Immature natural killer cell (primary cell): ENCODE measurements at places on chromosomes 2 and 18.

GRCh38 chr18:5500158-5500939 is 43.4 kb downstream of the EPB41L3 start:
- DNase-seq, result no peak

DNA sequence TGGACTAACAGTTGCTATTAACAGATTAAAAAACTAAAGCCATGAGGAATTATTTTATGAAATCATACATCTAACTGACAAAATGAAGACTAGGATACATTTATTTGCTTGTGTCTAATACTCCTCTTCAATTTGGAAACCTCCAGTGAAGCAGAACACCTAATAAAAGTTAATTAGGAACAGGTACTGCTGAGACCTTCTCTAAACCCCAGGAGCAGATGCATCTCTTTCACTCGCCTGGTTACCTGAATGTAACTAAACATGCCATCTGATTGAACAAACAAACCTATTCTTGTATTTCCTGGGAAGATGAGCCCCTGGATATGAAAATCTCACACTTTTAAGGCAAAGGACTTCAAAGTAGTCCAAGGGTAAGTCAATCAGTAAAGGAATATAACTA is 898.2 kb downstream of the NRXN1 start:
- no peak for DNase-seq

DNA sequence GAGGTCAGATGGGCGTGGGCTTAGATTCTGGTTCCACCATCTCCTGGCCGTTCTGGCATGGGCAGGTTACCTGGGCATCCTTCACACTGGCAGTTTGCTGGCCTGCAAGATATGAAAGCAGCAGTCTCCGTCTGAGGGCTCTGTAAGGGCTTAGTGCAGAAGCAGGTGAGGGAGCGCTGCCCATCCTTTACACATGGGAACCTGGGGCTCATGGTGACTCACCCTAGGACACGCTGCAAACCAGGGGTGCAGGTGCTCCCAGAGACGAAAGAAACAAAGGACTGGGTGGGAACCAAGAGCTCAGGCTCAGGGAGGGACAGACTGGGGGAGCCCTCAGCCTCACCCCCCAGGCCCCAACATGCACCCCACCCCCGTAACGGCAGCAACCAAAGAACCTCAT is 10.7 kb upstream of the ID2 start:
- no peak for DNase-seq

GRCh38 chr2:132651115-132652045 is 18.6 kb downstream of the LYPD1 start:
- no peak for DNase-seq

DNA sequence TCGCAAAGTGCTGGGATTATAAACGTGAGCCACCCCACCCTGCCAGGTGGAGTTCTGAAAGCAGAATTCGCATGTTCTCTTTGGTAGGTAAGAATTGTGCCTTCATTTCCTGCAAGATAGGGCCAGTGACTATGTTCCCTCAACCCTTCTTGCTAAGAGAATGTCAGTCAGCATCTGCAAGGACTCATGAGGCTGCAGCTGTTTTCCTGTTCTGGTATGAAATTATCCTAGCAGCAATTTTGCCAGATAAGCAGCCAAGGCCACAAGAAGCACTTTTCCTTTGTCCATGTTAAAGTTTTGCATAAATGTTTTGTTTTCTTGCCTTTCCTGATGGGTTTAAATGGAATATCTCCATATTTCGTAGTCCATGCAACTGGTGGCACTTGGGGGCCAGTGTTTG is 6.8 kb upstream of the ARHGAP28 start:
- no peak for DNase-seq

DNA sequence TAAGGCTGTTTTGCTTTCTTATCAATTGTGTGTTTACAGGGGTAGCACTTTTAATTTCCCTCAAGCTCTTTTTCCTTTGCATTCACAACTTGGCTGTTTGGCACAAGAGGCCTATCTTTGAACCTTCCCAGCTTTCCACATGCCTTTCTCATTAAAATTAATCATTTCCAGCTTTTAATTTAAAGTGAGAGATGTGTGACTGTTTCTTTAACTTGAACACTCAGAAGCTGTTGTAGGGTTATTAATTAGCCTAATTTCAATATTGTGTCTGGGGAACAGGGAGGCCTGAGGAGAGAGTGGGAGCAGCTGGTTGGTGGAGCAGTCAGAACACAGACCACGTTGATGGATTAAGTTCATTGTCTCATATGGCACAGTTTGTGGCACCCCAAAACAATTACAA is 4.7 kb downstream of the ASB1 start:
- DNase-seq, result no peak

GRCh38 chr2:28681158-28681571 is 70.5 kb upstream of the PPP1CB start:
- DNase-seq, result peak; percentile 59

- DNase-seq, result no peak
Measured at GRCh38 chr18:57674891-57675290, 53.3 kb upstream of the NARS1 start.

- DNase-seq, result no peak
Measured at GRCh38 chr18:60292186-60292585, 80.4 kb downstream of the MC4R start.
